ENCODE measurements at places on chromosomes 16 and 17. TPM values are rescaled to one million over a fixed set of nuclear protein-coding genes. Genes with fewer than 3 reads are reported as not detected.

ARL5C gene
- not detected for polyA plus RNA-seq

DOC2B gene
- polyA plus RNA-seq, result 3.0 TPM

NKD1 gene
- 2.3 TPM for polyA plus RNA-seq

TBC1D3C gene
- not detected for polyA plus RNA-seq

MLKL gene
- polyA plus RNA-seq, result 17.4 TPM

KRTAP17-1 gene
- not detected for polyA plus RNA-seq

KCNJ18 gene
- polyA plus RNA-seq, result not detected

GRCh38 chr16:10538583-10538982 is 41.8 kb downstream of the EMP2 start:
- peaks cover 45% of the 10 kb centered on the region for H3K36me3 ChIP-seq
- DNase-seq, result no peak
- H3K27ac ChIP-seq, result no peak overlapping the region
- H3K4me3 ChIP-seq, result no peak overlapping the region
- H3K27me3 ChIP-seq, result no peaks in the 10 kb centered on the region

GRCh38 chr17:67027031-67027628 is 17.2 kb upstream of the CACNG1 start:
- H3K4me3 ChIP-seq, result no peak overlapping the region
- H3K4me1 ChIP-seq, result no peaks in the 10 kb centered on the region
- H3K36me3 ChIP-seq, result no peaks in the 10 kb centered on the region
- no peaks in the 10 kb centered on the region for H3K27me3 ChIP-seq
- DNase-seq, result peak; percentile 6

GRCh38 chr17:8402921-8403536 is 5.4 kb upstream of the RNF222 start:
- H3K27me3 ChIP-seq, result no peaks in the 10 kb centered on the region
- H3K27ac ChIP-seq, result no peak overlapping the region
- no peak for DNase-seq
- no peaks in the 10 kb centered on the region for H3K4me1 ChIP-seq

DNA sequence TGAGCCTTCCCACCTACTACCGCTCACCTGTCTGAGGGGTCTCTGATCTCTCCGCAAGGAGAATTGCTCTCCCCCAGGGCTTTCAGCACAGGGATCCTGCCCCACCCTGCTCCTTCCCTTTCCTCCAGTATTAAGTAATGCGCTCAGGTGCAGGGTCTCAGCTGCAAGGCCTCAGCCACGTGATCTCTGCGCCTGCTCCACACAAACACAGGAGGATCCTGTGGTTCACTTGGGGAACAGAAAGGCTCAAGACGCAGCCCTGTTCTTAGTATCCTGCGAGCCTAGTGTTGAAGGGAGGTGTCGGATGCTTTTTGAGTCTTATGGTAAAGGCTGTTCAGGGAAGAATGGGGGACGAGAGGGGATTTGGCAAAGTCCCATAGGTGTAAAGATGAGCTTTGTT is 41.6 kb upstream of the GCSH start:
- H3K36me3 ChIP-seq, result no peaks in the 10 kb centered on the region
- no peaks in the 10 kb centered on the region for H3K4me1 ChIP-seq
- H3K27ac ChIP-seq, result no peak overlapping the region
- no peak for DNase-seq

DNA sequence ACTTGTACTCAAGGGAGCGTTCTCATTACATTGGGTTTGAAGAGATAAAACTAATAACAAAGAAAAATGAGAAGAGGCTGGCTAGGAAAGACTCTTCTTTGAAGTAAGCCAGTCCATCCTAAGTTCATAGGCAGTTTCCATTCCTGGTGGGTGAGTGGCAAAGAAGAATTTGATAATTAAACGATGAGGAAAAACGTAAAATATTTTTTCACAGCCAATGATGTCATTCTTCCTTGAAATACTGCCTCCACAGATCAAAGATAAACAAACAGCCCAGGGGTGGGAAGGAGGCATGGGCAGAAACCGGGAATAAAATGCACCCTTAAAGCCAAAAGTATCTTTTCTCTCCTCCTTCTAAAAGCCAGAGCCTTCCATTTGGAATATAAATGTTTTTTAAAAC is 346.6 kb downstream of the PMP22 start:
- no peak for DNase-seq
- H3K27ac ChIP-seq, result no peak overlapping the region
- H3K4me3 ChIP-seq, result no peak overlapping the region
- H3K27me3 ChIP-seq, result peaks cover 4% of the 10 kb centered on the region
- H3K36me3 ChIP-seq, result no peaks in the 10 kb centered on the region

DNA sequence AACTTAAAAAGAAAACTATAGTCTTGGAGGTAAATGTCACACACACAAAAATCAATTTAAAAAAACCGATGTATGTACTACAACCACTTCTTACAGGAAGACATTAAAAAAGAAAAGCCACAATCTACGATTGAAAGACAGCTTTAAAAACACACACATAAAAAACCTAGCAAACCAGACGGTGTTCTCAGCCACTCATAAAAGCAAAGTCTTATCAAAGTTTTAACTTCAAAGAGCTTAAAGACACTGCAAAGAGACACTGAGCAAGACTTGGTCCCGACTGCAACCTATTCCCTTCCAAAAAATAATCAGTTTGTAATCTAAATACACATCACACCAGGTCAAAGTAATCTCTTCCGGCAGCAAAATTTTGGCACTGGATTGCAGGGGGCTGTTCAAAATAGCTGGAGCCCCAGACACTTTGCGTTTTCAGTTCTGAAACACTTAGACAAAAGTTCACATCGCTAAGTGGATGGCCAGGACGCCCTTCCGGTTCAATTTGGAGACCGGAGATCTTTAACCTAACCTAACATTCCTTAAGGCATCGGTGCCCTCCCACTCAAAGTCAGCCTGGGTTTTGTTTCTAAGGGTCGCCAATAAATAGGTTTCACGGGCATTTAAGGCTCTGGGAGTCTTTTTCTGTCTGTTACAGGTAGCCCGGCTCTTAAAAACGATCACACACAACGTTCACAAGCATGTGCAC is 2.6 kb downstream of the ZCCHC14 start:
- peak overlapping the region; percentile 81 for H3K4me3 ChIP-seq
- H3K27ac ChIP-seq, result peak overlapping the region; percentile 1
- H3K27me3 ChIP-seq, result no peaks in the 10 kb centered on the region
- no peaks in the 10 kb centered on the region for H3K36me3 ChIP-seq
- peaks cover 19% of the 10 kb centered on the region for H3K4me1 ChIP-seq

DNA sequence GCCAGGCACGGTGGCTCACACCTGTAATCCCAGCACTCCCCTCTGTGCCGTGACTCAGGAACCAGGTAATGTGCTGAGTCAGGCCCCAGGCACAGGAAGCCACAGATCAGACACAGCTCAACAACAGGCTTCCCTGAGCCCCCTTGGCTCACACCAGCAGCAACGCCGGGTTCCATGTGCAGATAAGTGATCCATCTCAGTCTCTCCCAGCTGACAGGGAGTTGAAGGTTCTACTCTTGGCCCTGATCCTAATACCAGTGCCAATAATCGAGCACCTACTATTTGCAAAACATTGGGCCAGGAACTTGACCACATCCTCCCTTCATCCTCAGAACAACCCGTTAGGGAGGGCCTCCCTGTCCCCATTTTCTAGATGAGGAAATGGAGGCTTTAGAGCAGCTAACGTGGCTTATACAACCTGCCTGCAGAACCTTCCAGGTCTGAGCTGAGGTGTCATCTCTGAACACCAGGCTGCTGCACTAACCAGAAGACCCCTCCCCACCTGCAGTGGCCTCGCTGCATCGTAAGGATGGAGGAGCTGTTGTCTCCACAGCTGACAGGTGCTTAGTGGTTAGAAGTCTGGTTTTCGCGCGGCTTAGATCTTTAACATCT is 64.8 kb upstream of the AMZ2 start:
- DNase-seq, result no peak
- no peaks in the 10 kb centered on the region for H3K4me1 ChIP-seq
- H3K27ac ChIP-seq, result no peak overlapping the region
- H3K36me3 ChIP-seq, result no peaks in the 10 kb centered on the region

- H3K27me3 ChIP-seq, result no peaks in the 10 kb centered on the region
- no peak overlapping the region for H3K4me3 ChIP-seq
- peaks cover 16% of the 10 kb centered on the region for H3K4me1 ChIP-seq
- DNase-seq, result no peak
- peak overlapping the region; percentile 62 for H3K27ac ChIP-seq
- no peaks in the 10 kb centered on the region for H3K36me3 ChIP-seq
Measured at GRCh38 chr16:85536411-85537330, 76.5 kb upstream of the GSE1 start.

- H3K4me3 ChIP-seq, result no peak overlapping the region
- DNase-seq, result no peak
- H3K27me3 ChIP-seq, result peaks cover 60% of the 10 kb centered on the region
- H3K27ac ChIP-seq, result no peak overlapping the region
- peaks cover 7% of the 10 kb centered on the region for H3K4me1 ChIP-seq
- no peaks in the 10 kb centered on the region for H3K36me3 ChIP-seq
Measured at GRCh38 chr17:48588074-48588415, 2.0 kb downstream of the HOXB3 start.

DNA sequence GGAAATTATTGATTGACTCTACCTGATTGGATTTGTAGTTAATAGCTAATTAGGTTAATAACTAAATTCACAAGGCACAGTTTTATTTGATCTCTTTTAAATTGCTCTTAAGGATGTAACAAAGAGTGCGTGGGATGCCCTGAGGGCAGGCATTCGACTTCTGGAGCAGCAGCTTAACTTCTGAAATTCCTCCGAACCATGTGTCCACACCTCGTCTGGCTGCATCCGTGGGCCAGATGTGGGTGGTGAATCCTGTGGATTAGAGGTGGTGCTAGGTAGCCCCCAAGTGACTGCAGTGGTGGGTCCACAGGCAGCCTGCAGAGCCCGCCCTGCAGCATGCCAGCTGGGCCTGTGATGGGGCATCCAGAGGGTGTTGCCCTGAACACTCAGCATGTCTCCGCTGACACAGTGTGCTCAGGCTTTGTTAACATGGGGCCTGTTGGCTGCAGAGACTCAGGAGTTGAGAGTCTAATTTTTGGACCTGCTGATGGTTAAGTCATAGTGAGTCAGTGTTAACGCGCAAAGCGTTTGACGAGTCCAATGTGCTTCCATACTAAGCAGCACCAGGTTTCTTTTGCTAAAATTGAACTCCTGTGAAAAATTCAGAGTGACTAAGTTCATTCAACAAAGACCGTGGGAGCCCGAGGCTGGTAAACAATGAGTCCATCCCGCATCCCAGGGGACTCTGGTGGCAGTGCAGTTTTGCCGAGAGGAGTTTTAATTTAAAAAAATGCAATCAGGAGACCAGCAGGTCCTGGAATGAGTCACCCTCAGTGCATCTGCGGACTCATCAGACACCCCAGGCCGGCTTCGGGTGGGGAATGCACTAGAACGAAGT is 3.8 kb upstream of the NPB start:
- no peak for DNase-seq
- H3K4me1 ChIP-seq, result no peaks in the 10 kb centered on the region
- peaks cover 20% of the 10 kb centered on the region for H3K36me3 ChIP-seq
- no peak overlapping the region for H3K4me3 ChIP-seq
- H3K27ac ChIP-seq, result no peak overlapping the region

GRCh38 chr17:8629371-8630226 is 926 bp downstream of the MYH10 start:
- peak; percentile 57 for DNase-seq
- H3K4me1 ChIP-seq, result peaks cover 20% of the 10 kb centered on the region
- peak overlapping the region; percentile 68 for H3K27ac ChIP-seq
- no peaks in the 10 kb centered on the region for H3K27me3 ChIP-seq
- peak overlapping the region; percentile 50 for H3K4me3 ChIP-seq
- H3K36me3 ChIP-seq, result no peaks in the 10 kb centered on the region

- H3K4me3 ChIP-seq, result no peak overlapping the region
- no peak for DNase-seq
- H3K36me3 ChIP-seq, result no peaks in the 10 kb centered on the region
- H3K27ac ChIP-seq, result no peak overlapping the region
- no peaks in the 10 kb centered on the region for H3K27me3 ChIP-seq
- no peaks in the 10 kb centered on the region for H3K4me1 ChIP-seq
Measured at GRCh38 chr16:17166095-17166494, 304.7 kb downstream of the XYLT1 start.

- no peaks in the 10 kb centered on the region for H3K36me3 ChIP-seq
- H3K27me3 ChIP-seq, result no peaks in the 10 kb centered on the region
- no peak overlapping the region for H3K4me3 ChIP-seq
- no peaks in the 10 kb centered on the region for H3K4me1 ChIP-seq
- no peak overlapping the region for H3K27ac ChIP-seq
- DNase-seq, result peak; percentile 83
Measured at GRCh38 chr16:88527186-88527936, 42.8 kb upstream of the ZC3H18 start.

DNA sequence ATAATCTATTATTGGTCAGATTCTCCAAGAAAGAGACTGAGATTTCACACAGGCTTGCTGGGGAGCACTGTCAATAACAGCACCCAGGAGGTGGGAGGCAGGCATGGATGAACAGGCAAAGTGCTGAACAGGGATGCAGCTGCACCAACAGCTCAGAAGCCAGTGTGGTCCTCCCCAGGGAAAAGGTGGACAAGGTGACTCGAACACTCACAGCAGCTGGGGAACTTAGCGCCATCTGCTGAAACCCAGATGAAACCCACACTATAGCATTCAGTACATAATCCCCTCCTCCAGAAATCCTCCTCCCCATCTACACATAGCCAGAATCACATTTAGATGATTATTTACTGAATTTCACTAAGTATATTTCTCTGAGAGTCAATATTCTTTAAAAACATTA is 255.2 kb upstream of the WSB1 start:
- H3K27ac ChIP-seq, result no peak overlapping the region
- DNase-seq, result no peak
- no peaks in the 10 kb centered on the region for H3K36me3 ChIP-seq
- H3K4me3 ChIP-seq, result no peak overlapping the region
- no peaks in the 10 kb centered on the region for H3K4me1 ChIP-seq

DNA sequence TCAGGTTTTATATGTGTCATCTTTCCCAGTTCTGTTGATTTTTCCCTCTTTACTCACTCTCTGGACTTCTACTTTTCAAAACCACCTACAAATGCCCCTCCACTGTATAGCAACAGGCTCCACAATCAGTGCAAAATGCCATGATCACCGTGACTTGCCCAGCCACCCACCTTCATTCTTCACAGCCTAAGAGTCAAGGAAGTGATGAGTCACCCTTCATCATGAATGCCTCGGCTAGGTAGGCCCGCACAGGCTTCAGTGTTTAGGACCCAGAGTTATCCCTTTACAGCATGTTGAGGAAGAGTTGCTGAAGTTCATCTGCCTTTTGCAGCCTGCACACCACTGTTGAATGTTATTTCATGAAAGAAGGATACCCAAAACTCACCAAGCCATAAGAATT is 158.6 kb downstream of the PMP22 start:
- H3K27me3 ChIP-seq, result peaks cover 4% of the 10 kb centered on the region
- H3K4me3 ChIP-seq, result no peak overlapping the region
- no peak for DNase-seq
- no peaks in the 10 kb centered on the region for H3K36me3 ChIP-seq
- no peak overlapping the region for H3K27ac ChIP-seq

GRCh38 chr16:22291860-22292318 is 5.3 kb upstream of the POLR3E start:
- H3K4me1 ChIP-seq, result no peaks in the 10 kb centered on the region
- H3K27me3 ChIP-seq, result no peaks in the 10 kb centered on the region
- H3K36me3 ChIP-seq, result peaks cover 3% of the 10 kb centered on the region
- H3K27ac ChIP-seq, result no peak overlapping the region
- no peak for DNase-seq

GRCh38 chr16:68041783-68042182 is 18.7 kb downstream of the DUS2 start:
- no peaks in the 10 kb centered on the region for H3K4me1 ChIP-seq
- no peak overlapping the region for H3K27ac ChIP-seq
- H3K27me3 ChIP-seq, result no peaks in the 10 kb centered on the region
- no peak for DNase-seq

GRCh38 chr17:39563476-39563875 is 44.2 kb downstream of the NEUROD2 start:
- DNase-seq, result peak; percentile 67
- peaks cover 9% of the 10 kb centered on the region for H3K4me1 ChIP-seq
- no peak overlapping the region for H3K27ac ChIP-seq
- no peaks in the 10 kb centered on the region for H3K27me3 ChIP-seq
- peaks cover 19% of the 10 kb centered on the region for H3K36me3 ChIP-seq
- no peak overlapping the region for H3K4me3 ChIP-seq
